Stimulated activated CD8-positive, alpha-beta memory T cell treated with anti-CD3 and anti-CD28 coated beads, Interleukin-7, amount 100 ng/mL, for 48 hours (primary cell): ENCODE measurements at places on chromosomes 5 and 9.

- no peak for DNase-seq
Observed at GRCh38 chr5:172492097-172492840, 37.9 kb upstream of the SH3PXD2B start.

DNA sequence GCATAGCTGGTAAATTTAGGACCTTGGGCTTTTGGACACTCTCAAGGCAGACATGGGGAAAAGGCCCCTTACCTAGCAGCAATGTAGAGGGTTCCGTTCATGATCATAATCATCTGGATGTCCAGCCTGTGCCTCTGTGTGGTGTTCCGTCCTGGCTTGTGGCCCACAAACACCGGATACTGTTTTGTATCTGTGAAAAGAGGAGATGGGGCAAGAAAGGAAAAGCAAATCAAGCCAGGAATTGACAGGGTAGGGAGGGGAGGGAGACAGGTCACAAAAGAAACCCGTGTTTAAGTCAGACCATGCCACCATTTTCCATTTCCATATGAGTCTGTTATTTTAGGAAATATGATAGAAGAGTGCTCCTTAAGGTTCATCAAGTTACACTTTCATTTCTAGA, 72.5 kb downstream of the SEMA6A start:
- DNase-seq = no peak

DNA sequence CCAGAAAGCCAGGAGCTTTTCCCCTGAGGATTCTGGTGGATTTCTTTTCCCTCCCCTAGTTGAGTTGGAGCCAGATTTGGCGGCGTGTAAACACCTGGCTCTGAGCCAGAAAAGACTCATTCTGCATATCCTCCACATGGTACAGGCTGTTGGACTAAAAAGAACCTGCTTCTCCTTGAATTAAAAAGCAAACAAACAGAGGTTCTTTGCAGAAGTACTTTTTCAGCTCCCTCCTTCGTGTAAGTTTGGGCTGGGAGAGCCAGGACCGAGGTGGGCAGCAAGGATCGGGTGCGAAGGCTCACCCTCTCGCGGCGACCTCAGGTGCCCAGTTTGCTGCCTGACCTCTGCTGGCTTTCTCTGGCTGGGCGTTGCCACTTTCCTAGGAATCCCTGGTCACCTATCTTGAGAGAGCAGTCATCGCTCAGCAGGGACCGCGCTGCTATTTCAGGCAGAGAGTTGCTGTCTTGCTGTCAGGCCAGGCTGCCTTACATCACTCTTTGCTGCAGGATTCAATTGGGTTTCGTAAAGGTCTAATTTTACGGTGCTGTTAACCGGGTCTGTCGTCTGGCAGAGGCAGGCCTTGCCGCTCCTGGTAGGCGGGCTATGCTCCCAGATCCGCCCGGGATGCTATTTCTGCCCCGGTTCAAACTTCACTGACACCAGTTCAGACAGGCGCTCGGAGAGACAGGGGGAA, 3.2 kb downstream of the PAPPA start:
- DNase-seq = no peak

- DNase-seq = no peak
Observed at GRCh38 chr5:139426203-139426885, 13.0 kb downstream of the DNAJC18 start.

DNA sequence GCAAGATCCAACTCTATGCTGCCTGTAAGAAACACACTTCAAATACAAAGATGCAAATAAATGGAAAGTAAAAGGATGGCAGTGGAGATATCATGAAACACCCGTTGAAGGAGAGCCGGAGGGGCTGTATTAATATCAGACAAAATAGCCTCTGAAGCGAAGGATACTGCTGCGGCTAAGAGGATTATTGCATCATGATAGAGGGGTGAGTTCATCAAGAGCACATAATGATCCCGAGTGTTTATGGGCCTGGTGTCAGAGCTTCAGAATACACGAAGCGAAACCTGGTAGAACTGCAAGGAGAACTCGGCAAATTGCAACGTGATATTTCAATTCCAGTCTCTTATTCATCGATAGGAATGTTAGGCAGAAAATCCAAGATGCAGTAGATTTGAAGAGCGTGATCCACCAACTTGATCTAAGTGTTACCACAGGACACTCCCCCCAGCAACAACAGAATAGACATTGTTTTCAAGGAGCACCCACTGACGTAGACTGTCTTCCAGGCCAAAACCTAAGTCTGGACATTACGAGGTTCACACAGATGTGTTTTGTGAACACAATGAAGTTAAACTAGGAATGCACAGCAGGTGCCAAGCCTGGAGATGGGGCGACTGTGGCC, 27.7 kb upstream of the QSOX2 start:
- no peak for DNase-seq
